ENCODE measurements at places on chromosomes 16 and 17.
A peak's percentile ranks its signal among the peaks of the same experiment; 100 is the strongest.

DNA sequence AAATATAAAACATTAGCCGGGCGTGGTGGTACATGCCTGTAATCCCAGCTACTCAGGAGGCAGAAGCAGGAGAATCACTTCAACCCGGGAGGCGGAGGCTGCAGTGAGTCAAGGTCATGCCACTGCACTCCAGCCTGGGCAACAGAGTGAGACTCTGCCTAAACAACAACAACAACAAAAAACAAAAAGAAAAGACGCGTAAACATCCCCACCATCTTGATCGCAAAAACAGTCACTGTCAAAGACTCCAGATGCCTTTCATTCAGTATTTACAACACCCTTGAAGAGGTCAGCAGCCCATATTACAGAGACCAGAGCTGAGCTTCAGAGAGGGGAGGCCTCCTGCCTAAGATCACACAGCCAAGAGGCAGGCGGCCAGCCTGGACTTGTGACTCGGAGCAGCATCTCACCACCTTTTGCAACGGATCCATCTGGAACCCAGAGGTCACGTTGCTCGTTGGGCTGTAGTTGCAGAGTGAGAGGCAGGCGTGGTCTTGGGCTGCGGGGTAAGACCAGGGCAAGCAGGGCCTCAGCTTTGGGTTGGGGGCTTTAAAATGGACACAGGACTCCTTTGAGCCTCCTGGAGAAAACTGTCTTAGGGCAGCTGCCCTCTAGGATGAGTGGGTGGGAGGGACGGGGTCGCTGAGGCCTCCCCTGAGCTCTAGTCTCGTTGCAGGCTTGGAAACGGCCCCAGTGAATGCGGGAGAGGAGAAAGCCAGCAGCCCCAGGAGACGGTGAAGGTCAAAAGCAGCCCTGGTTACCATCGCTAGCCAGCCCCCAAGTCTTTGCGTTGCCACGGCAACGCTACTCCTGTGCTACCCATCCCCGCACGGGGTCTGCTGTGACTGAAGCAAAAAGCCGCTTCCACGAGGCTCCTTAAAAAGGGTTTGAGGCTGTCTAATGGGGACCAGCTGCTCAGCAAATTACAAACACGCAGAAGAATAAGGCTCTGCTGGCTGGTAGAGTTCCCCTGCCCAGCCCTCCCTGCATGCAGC lies 26.1 kb downstream of the LGALS3BP start:
- no peak for DNase-seq

DNA sequence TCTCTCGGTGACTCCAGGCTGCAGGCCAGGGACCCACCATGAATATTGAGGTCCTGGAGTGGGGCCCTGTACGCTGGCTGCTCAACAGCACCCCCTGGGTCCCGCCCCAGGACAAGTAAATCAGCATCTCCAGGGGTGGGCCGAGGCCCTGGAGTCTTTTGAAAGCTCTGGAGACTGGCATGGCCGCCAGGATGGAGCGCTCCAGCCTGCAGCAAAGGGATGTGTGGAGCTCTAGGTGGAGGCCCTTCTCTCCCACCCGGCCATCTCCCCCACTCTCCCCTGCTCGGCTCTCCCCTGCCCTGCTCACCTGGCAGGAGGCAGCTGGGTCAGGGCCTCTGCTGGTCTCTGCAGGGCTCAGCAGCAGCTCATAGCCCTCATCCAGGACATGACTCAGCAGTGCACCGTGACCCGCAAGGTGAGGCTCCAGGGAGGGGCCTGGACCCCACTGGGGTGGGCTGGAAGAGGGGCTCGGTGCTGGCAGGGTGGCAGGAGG lies 16.6 kb downstream of the SGSH start:
- peak; percentile 19 for DNase-seq

GRCh38 chr16:72991211-72991610 lies 56.7 kb downstream of the ZFHX3 start:
- no peak for DNase-seq

- peak; percentile 35 for DNase-seq
Measured at GRCh38 chr16:86252596-86252995, 257.7 kb upstream of the FOXF1 start.

DNA sequence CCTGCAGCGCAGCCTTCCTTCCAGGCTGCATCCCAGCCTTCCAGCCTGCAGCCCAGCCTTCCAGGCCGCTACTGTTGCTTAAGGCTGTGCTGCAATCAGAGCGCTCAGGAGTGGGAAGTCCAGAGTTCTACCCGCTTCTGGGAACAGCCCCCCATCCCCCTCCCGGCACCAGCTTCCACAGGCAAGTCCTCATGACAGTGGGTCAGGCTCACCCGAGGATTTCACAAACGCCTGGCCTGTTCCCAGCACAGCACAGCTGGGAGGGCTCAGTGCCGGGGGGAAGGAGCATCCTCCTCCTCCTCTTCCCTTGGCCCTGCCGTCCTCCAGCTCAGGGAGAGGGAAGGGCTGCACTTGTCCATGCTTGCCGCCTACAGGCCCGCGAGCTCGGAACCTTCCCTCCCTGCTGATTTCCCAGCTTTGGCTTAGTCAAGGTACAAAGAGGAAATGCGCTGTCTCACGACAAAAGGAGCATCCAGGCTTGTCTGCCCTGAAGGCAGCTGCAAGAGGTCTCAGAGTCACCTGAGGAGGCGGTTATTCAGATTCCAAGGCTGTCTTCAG lies 8.3 kb downstream of the SOCS3 start:
- DNase-seq: no peak

- no peak for DNase-seq
Measured at GRCh38 chr16:49630783-49631182, 225.1 kb downstream of the ZNF423 start.

GRCh38 chr16:26889740-26890139 lies 177.0 kb upstream of the C16orf82 start:
- DNase-seq: no peak

- DNase-seq: no peak
Measured at GRCh38 chr17:77526259-77526711, 385.5 kb downstream of the SEC14L1 start.

DNA sequence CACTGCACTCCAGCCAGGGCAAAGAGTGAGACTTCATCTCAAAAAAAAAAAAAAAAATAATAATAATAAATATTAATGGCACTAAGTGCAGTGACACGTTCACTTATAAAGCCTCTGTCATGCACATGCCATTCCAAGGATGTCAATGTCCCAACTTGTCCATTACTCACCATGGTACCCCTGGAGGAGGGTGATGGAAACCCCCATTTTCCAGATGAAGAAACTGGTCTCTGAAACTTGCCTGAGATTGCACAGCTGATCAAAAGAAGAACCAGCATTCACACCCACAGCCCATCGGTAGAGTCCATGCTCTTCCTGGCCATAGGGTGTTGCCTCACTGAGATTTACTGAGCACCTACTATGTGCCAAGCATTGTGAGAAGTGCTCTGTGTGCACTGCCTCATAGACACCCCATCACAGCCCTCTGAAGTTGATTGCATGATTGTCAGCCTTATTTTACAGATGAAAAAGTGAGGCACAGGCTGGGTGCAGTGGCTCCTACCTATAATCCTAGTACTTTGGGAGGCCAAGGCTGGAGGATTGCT lies 123.7 kb downstream of the ABCC1 start:
- no peak for DNase-seq

- no peak for DNase-seq
Measured at GRCh38 chr17:12554251-12554650, 111.4 kb upstream of the MYOCD start.

- no peak for DNase-seq
Measured at GRCh38 chr16:1458336-1458976, 14.1 kb upstream of the CCDC154 start.

- no peak for DNase-seq
Measured at GRCh38 chr17:2933606-2934005, 129.8 kb downstream of the OR1D5 start.

- peak; percentile 77 for DNase-seq
Measured at GRCh38 chr16:50671644-50672260, 9.4 kb downstream of the SNX20 start.

GRCh38 chr16:64090327-64090726 lies 1031.5 kb downstream of the CDH11 start:
- DNase-seq: no peak

GRCh38 chr16:66832661-66833305 lies 2.0 kb upstream of the NAE1 start:
- DNase-seq: no peak

DNA sequence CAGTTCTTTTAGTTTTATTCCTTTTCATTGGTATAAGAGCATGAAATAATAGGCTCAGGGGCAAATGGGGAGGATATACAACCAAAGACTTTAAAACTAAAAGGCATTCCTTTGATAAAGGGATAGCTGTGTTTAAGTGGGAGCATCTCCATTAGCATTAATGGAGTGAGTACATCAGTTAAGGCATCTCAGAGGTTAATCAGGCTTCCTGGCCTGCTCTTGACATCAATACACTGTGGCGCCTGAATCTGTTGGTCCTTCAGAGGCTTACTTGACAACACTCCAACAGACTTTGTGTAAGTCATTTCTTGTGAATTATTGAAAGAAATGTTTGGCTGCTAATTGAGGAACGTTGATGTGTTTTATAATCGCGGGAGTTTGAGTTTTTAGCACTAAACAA lies 230.7 kb downstream of the BCAS3 start:
- no peak for DNase-seq

DNA sequence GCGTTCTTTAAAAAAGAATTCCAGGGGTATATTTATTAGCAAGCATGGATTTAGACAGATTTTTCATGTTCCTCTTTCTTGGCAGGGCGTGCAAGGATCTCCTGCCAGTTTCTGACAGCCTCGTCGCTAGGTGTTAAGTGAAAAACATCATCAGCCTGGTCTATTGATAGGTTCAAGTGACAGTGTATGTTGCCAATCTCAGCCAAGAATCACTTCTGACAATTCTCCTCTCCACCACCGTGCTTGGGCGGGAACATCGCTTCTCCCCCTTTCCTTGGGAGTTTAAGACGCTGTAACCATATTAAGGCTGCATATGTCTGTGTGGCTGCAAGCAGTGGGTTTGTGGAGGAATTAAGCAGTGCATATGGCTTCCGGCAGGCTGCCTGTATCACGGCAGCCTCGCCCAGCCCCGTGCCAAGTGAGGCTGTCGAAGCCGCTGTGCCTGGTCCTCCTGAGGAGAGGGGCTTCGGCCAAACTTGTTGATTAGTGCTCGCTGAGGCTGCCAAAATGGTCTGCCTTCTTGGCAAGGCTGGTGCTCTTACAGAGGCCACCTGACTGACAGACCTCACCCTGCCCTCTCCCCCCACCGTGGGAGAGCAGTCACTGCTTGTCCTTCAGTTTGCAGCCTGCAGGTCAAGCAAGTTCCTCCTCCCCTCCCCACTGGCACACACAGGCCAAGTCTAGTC lies 132.2 kb upstream of the MPHOSPH6 start:
- no peak for DNase-seq

DNA sequence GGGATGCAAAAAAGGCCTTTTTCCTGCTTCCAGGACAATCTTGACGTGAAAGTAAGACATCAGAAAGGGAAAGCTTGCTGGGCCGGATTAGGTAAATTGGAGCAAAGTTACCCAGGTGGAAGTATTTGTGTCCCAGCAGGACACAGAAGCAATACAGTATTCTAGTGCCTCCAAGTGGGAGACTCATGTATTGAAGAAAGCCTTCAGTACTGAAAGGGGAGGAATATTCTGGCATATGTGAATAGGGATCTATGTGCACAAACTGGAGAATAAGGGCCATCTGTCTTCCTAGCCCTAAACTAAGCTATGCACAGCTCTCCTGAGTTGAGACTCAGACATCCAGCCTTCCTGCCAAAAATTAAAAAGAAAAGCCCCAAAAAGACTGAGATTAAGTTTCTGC lies 327.3 kb upstream of the CDH8 start:
- DNase-seq: no peak

GRCh38 chr17:82178499-82179261 lies 34.0 kb downstream of the CCDC57 start:
- DNase-seq: no peak

GRCh38 chr17:31156326-31156725 lies 61.5 kb downstream of the NF1 start:
- no peak for DNase-seq

- no peak for DNase-seq
Measured at GRCh38 chr16:84443166-84443802, 61.2 kb downstream of the MEAK7 start.
